AG20443 (cell line): ENCODE measurements at places on chromosomes 5 and 9.

DNA sequence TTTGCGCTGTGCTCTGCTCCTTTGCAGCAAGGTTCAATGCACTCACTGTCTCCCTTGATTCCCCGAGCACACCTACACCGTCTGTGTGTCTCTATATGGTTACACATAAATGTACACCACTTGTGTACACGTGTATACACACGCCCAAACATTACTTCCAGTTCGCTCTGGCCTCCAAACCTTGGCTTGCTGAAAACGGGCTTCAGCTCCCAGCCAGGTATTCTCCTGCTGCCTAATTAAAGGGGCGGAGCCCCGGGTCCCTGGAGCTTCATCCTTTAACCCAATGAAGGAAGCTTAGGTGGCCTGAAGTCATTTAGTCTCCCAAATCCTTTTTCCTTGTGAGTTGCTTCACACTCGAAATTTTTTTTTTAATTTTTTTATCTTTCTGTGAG is 4.6 kb downstream of the ISL1 start:
- DNase-seq = no peak

GRCh38 chr9:96067004-96067403 is 191.5 kb downstream of the ERCC6L2 start:
- DNase-seq = peak; percentile 40

DNA sequence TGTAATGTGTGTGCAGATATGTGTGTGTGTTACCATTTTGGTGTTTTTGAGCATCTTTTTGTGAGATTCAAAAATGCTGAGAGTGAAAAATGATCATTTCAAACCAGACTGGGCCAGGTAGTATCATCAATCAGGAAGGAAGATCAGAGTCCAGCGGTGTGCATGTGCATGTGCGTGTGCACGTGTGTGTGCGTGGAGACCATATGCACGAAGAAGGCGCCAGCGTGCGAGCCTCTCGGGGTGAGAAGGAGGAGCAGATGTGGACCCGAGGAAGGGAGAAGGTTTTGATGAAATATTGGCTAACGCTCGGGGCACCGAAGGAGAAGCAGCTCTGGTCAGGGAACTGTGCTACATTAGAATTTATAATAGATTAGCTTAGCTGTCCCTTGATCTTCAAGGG is 516.4 kb downstream of the CCDC171 start:
- DNase-seq = no peak

DNA sequence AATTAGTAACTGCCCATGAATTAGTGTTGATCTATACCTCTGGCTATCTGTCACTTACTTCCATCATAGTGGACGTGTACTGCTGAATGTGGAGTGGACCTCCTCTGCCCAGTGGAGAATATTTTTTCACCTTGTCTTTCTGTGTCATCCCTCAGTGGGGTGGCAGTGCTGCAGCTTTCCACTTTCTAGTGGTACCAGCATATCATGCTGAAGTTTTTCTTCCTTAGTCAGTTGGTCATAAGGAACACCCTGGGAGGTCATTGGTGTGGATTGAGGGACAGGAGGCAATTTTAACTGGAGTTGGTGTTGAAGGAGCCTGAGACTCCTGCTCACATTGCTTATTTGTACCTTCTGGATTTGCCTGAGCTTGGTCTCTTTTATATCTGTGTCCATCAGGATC is 151.7 kb upstream of the ANKH start:
- no peak for DNase-seq

GRCh38 chr5:16626696-16627264 is 10.0 kb upstream of the RETREG1 start:
- DNase-seq = peak; percentile 25

DNA sequence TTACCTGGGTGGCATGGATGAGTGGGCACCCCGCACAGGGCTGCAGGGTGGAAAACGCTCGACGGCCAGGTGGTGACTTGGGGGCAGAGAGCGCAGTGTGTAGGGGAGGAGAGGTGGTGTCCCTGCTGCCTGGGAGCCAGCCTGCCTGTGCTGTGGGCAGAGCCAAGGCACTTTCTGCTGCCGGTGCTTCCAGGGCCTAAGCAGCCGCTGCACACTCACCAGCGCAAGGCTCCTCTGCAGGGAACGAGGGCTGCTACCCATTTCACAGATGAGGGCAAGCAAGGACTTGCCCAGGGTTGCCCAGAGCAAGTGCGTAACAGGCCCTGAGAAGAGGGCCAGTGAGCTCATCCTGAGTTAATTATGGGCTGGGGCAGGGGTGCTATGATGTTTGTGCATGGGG is 62.5 kb downstream of the CRB2 start:
- DNase-seq = no peak

- peak; percentile 63 for DNase-seq
These were observed 26.1 kb upstream of the AKNA start for GRCh38 chr9:114413861-114414301.
